ENCODE measurements at places on chromosomes 3 and 15.
A peak's percentile ranks its signal among the peaks of the same experiment; 100 is the strongest.

GRCh38 chr3:155169197-155169596, 89.1 kb downstream of the MME start:
- no peak for DNase-seq

DNA sequence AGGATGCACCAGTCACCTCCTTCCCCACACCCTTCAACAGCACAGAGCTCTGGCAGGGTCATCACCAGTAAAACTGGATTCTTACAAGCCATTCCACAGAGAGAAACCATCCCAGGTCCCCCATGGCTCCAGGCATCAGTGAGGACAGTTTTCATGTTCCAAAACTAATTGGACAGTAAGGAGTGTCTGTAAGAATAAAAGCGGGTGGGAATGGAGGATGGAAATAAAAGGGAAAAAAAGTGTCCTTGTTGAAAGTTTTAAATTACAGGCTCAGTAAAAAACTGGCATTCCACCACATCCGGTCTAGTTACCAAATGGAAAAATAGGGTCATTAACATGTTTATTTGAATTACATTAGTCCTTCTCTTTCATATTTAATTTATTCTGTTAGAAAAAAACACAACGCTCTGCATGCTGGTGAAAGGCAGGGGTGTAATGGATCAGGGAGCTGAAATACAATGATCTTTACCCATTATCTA, 117.4 kb downstream of the TIGIT start:
- DNase-seq: no peak

GRCh38 chr3:2851835-2852234, 258.3 kb downstream of the IL5RA start:
- DNase-seq: no peak

DNA sequence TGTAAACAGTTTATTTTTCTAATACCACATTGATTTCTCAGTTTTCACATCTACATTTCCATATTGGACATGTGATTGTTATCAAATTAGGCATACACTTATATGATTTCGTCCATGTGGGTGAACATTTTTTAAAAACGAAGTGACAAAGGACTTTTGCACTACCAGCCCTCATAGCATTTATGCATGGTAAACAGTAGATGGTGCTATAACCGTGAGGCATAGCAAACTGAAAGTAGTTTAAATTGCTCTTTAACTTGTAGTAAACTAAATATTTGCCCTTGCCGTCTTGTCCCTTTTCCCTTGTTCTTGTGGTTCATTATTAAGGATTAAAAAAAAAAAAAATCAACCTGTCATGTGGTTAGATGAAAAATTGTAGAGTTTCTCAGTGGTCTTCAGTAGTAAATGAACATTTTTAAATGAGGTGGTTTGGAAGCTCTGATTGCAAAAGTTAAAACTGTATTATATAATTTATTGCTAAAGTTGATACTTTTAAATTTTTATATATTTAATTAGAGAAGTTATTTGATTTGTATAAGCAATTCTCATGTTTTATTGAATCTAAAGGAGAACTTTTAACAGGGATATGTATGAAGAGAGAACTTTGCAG, 24.0 kb downstream of the STX19 start:
- DNase-seq: peak; percentile 74

DNA sequence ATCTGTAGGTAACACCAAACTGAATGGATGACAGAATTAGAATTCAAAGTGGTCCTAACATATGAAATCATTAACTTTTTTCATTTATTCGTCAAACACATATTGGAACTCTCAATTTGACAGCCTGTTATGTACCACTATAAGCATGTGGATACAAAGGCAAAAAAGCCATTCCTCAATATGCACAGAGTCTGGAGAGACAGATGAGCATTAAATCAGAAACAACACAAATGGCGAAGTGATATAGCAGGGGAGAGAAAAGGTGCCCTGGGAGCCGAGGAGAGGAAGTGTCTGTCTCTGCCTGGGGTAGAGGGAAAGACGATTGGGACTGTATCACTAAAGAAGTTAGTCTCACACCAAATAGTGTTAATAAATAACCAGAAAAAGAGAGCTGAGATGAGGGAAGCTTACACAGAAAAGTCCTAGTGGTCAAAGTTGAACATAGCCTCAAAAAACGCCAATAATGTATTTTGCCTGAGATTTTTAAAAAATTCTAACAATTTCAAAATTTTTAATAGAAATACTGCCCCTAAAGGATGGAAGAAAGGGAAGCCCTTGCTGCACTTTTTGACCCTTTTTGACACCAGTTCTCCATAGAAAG, 417.5 kb downstream of the TUSC7 start:
- DNase-seq: no peak
